ENCODE measurements at places on chromosomes 2 and 18. TPM values are rescaled to one million over a fixed set of nuclear protein-coding genes. Genes with fewer than 3 reads are reported as not detected.
A peak's percentile ranks its signal among the peaks of the same experiment; 100 is the strongest.

DNA sequence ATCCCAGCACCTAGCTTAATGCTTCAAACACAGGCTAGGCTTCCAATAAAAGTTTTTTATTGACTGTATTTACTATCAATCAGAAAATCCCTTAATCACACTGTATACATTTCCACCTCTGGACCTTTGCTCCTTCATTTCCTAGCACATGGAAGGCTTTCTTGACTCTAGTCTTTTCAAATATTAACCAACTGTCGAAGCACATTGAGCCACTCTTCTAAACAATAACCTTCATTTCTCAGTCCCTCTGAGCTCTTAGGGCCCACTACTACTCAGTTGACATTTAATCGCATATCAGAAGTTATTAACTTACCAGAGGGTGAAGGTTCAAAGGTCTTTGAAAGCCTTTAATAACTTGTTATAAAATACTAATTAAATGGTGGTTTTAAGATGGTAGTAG, 37.4 kb downstream of the CERKL start:
- DNase-seq, result no peak

- DNase-seq, result no peak
Measured at GRCh38 chr2:54956111-54956627, 94.1 kb downstream of the RTN4 start.

DNA sequence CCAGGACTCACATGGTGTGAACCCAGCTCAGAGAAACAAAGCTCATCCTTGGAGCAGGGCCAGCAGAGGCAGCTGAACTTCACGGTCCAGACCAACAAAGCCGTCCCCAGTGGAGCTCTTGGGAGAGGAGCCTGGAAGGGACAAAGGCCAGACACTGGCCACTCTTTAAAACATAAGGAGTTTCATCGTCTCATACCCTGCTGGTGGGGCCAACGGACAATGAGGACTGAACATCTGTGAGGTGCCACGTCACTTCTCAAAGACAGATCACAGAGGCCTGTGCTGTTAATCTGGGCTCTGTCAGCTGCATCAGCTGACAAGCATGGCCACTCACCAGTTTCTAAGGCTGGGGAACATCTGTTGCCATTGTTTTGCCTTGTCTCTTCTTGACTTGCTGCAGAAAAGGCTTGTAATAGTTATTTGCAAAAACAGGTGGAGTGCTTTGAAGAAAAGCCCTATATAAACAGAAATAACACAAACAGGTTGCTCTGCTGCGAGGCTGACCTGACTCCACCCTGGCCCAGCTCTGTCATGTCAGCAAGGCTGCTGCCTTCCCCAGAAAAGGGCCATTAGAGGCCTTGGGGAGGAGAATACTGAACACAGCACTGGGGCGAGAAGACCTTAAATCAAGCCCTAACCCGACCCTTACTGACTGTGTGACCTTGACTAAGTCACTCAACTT, 68.1 kb upstream of the DAPL1 start:
- no peak for DNase-seq

- no peak for DNase-seq
Measured at GRCh38 chr2:208529796-208530195, 123.2 kb downstream of the PTH2R start.

SCN7A gene
- not detected for total RNA-seq

GRCh38 chr2:143296089-143296488, 166.9 kb downstream of the ARHGAP15 start:
- no peak for DNase-seq

DNA sequence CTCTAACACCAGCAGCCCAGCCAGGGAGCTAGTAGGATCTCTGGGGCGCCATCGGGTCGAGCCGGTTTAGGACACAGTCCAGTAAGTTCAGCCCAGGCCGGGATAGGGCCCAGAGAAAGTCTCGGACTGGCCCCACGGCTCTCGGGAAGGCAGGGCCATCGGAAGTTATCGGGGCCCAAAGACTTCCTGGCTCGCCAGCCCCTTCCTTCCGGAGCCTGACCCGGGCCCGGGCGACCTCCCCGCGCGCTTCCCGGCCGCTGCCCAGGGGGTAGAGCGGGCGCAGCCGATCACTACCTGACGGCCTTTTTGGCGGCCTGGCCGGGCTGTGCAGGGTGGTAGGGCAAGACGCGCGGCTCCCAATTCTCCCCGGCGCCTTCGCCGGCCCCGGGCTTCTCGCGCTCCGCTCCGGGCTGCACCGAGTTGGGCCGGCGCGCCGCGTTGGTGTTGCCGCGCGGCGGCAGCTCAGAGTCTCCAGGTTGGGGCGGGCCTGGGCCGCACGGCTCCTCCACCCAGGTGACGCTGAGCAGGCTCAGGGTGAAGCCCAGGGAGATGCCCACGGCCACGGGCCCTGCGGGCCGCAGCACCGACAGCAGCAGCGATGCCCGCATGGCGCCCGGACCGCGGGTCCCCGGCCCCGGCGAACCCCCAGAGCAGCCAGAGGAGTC, 546 bp downstream of the CHPF start:
- no peak for DNase-seq

LOXHD1 gene
- not detected for total RNA-seq

TLX2 gene
- not detected for total RNA-seq

PTPRN gene
- not detected for total RNA-seq

DNA sequence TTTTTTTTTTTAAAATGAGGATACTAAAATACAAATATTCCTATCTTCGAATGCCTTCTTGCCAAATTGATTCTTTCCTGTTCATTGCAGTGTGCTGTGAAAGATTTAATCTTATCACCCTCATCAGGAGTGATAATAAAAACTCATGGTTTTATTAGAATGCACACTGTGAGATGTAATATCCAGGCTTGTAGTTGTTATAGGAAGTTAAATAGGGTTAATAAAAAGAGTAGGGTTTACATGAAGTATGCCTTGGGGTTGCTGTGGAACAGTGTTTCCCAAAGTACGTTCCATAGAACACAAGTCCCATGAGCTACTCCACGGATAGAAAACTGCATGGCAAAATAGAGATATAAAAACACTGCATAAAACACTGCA, 191.9 kb downstream of the SPP2 start:
- no peak for DNase-seq

GRCh38 chr18:75204269-75204731, 4.6 kb downstream of the PTGR3 start:
- peak; percentile 30 for DNase-seq

- no peak for DNase-seq
Measured at GRCh38 chr2:133421516-133422324, 146.5 kb downstream of the NCKAP5 start.
